ENCODE measurements at places on chromosomes 11 and 22.

GRCh38 chr11:75406338-75406777, 7.0 kb downstream of the RPS3 start:
- DNase-seq, result no peak

DNA sequence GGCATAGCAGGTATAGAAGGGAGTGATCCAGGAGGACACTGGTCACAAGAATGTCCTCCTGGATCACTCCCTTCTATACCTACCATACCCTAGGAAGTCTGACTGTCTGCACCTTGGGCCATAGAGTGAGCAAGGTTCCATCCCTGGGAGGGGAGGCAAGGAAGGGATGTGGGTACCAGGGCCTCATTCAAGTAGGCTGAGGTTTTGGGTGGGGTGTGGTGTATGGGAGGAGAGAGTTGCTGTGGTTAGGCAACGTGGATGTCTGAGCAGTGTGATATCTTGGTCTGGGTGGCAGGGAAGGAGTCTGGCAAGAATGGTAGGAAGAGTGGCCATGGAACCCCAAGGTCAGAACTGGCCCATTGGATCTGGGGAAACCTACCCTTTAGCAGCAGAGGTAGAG, 13.2 kb downstream of the PPFIBP2 start:
- no peak for DNase-seq

DNA sequence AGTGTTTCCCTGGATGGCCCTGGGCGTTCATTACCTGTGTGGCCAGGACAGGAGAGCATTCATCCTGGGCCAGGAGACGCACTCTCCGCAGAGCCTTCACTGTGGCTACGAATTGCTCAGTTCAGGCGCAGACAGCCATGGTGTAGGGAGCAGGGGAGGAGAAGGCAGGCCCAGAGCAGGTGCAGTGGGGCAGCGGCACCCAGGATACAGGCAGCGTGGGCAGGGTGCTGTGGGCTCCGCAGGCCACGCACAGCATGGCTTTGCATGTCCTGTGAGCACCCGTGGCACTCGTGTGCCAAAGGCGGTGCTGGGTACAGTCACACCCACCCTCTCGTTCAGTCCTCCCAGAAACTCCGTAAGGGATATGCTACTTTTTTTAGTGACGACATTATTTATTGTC, 124.2 kb upstream of the B3GAT1 start:
- no peak for DNase-seq

- no peak for DNase-seq
Observed at GRCh38 chr11:34165121-34165520, 59.7 kb downstream of the NAT10 start.

DNA sequence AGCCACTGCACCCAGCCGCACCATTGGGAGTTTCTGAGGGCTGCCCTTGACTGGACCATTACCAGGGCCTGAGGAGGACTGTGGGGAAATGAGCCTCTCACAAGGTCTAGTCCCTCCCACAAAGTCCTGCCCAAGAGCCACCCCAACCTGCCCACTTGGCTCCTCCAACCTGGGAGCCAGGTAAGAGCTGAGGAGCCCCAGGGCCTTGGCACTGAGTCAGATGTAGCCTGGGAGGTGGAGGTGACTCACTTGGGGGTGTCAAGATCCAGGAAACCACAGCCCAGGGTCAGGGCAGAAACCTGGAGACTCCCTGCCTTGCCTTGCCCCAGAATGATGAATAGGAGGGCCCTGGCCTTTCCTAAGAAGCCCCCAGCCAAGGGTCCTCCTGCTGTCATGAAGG, 25.8 kb upstream of the P2RY2 start:
- no peak for DNase-seq

- DNase-seq, result no peak
Observed at GRCh38 chr11:78083021-78083420, 3.4 kb upstream of the NDUFC2 start.

GRCh38 chr11:68960294-68961071, 20.3 kb downstream of the MRGPRD start:
- DNase-seq, result no peak

- DNase-seq, result no peak
Observed at GRCh38 chr11:66204412-66204811, 64.0 kb upstream of the RAB1B start.

- no peak for DNase-seq
Observed at GRCh38 chr11:61406991-61407728, 14.8 kb downstream of the TMEM216 start.

GRCh38 chr11:70398834-70399680, 728 bp downstream of the CTTN start:
- no peak for DNase-seq

DNA sequence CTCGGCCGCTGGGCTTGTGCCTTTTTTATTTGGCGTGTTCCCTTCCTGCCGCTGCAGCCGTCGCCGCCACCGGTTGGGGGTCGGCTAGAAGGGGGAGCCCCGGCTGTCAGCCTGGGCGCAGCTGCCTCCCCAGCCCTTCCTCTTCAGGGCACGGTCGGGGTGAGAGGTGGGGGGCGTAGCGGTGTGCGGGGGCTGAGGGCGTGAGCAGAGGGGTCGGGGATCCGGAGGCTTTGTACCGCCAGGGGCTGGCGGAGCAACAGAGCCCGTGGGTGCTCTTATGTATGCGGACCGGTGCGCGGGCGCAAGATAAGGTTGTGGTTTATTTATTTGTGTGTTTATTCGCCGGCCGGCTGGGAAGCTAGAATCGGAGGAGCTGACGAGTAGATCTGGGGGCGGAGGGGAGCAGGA, 477 bp downstream of the ZBTB16 start:
- peak; percentile 48 for DNase-seq

GRCh38 chr11:129190087-129190486, 2.0 kb downstream of the ARHGAP32 start:
- DNase-seq, result no peak

GRCh38 chr22:48898524-48899250, 929.0 kb downstream of the BRD1 start:
- no peak for DNase-seq

DNA sequence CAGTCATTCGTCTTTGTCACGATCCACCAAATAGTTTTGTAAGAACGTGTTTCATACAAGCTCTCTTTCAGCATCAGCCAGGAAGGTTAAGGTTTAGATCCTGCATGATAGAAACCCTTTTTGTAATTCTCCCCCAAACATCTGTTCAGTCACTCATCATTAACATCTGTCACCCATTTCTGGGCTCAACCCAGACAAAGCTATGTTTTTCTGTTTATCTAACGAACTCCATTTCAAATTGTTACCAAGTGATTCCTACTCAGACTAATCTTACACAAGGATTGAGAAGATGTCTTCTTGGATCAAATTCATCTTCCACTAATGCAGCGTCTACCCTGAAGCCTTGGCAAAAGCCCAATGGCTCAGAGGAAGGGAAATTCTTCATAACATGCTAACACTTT, 58.8 kb downstream of the FZD4 start:
- DNase-seq, result no peak

GRCh38 chr11:92962446-92962845, 7.0 kb upstream of the MTNR1B start:
- DNase-seq, result no peak

DNA sequence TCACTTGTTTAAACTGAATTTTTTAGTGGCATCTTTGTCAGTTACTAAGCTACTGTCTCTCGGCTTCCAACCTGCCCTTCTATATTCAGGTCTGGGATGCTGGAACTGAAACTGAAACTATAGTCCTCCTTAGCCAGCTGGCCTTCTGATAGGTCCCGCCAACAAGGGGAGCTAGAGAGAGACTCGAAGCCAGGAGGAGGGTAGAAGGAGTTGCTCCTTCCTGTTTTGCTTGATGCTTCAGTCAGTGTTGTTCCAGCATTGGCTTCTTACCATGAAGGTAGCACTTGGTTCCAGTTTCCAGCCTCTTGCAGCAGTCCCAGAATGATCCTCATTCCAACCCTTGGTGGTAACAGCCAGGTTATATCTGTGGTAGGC, 32.9 kb upstream of the HORMAD2 start:
- DNase-seq, result no peak

DNA sequence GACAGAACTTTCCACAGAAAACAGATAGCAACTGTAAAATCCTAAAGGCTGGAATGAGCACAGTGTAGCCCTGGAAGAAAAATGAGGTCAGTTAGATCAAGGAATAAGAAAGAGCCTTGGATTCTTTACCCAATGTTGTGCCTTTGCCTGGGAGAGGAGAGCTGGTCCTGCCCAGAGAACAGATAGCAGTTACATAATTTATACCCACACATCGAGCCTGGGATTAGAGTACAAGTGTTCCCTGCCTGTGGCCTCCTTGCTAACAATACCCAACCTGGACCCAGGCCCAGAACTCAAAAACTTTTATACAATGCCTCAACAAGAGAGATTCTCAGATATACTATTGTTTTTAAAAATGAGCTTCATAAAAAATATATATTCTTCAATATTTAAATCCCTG, 1998.4 kb downstream of the LRRC4C start:
- peak; percentile 42 for DNase-seq

- DNase-seq, result no peak
Observed at GRCh38 chr22:19784384-19785175, 24.0 kb downstream of the TBX1 start.

DNA sequence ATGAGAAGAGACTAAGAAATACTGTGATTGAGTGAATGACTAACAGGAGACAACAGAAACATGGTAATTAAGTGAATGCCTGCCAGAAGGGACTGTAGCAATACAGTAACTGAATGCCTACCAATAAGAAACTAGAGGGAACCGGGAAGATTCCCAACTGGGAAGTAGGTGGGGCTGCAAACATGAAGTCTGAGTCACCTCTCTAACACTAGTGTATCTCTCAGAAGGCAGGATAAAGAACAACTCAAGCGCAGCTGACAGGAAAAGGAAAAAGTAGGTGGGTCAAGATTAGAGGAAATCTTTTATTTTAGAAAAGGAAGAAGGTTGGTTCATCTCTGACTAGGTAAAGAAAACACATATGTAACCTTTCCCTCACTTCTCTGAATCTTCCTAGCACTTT, 14.0 kb downstream of the C11orf42 start:
- no peak for DNase-seq

- peak; percentile 75 for DNase-seq
Observed at GRCh38 chr11:111454561-111455192, 57.5 kb downstream of the BTG4 start.

DNA sequence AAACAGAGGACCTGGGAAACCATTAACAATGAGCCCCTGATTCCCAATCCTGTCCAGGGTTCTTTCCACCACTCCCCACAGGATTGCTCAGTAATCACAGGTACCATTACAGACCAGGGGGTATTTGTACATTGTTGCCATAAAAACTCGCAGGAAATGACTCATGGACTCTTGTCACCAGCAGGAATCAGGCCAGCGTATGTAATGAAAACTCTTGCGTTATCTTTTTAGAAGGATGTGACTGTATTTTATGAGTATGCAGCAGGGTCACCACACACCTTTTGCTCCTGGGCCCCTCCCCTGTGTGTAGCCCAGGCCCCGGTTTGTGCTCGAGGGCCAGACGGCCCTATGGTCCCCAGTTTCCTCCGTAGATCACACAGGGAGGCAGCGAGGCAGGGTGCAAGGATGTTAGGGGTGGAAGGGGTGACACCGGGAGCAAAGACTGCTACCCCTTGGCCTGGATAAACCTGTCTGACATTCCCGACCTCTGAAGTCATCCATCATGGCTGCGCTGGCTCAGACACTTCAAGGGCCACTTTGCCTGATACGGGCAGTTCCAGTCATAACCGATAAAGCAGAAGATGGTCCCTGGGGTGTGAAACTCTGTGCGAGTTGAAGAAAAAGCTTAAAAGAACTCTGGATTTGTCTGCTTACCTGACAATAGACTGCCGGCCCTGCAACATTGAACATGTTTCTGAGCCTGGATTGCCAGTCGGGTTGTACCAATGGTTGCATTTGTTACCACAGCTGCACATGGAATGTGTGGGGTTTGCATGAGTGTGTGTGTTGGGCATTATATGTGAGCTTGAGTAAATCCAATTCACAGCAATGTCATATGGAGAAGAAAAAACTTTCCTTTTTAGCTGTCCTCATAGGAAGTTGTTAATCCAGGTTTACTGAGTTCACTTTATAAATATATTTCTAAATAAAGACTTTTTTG, 56.9 kb downstream of the MICAL2 start:
- no peak for DNase-seq

DNA sequence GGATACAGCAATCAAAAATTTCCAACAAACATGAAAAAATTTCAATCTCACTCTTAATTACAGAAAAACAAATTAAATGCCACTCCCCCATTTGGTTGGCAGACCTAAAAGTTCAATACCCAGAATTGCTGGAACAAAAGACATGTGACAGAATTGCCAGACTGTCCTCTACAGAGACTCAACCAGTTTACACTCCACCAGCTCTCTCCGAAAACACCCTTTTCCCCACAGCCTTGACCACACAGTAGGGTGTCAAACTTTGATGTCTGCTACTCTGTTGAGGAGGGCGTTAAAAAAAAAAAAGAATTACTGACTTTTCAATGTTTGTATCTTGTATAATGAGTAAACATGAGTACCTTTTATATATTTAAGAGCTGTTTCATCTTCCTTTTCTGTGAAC, 44.7 kb upstream of the YPEL1 start:
- DNase-seq, result no peak

DNA sequence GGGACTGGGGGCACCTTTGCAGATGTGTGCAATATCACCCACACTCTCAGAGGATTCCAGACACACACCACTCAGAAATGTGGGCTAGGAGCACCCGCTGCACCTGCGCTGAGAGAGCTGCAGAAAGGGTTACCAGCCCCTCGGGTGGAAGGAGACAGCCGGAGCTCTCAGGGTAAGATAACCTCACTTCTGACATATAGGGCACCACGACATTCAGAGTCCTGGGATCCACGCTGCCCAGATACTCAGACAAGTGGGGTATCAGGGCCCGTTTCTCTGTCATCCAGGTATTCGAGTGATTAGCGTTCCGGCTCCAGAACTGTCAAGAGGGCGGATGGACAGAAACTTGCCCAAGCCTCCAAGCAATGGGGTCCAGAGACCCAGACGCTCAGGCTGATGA, 6.2 kb upstream of the SYT8 start:
- DNase-seq, result no peak

- DNase-seq, result no peak
Observed at GRCh38 chr11:117195258-117195657, 3.9 kb upstream of the TAGLN start.

DNA sequence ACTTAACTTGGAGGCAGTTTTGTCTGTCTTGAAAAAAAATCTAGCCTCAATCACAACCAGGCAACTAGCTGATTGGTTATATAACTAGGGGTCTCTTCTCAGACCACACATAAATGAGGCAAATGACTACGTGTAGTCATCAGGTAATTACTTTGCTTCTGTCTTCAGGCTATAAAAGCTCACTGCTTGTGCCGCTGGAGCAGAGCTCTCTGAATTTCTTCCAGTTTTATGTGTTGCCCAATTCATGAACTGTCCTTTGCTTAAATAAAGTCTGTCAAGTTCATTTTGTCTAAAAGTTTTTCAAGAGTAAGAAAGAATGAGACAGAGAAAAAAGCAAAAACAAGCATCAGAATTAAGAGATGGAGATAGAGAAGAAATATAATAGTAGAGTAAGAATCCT, 93.4 kb downstream of the MUC15 start:
- DNase-seq, result no peak

- DNase-seq, result no peak
Observed at GRCh38 chr11:107467696-107468095, 10.1 kb upstream of the CWF19L2 start.

DNA sequence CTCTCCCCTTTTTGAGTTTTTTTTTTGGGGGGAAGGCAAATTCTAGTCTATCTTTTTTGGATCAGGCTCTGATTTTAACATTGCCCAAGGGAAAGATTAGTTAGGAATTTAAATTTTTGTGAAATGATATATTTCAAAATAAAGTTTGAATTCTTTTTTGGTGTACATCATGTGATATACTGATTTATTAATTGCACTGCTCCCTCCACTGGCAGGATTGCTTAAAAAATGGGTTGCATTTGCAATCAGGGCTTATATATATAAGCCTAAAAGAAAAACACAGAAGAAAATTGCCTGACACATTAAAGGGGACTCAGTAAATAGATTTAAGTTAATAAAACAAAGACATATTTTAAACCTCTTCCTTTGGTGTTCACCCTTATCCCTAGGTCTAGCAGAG, 1.2 kb downstream of the DYNC2H1 start:
- no peak for DNase-seq
